Endothelial cell of umbilical vein (primary cell): ENCODE measurements at places on chromosomes 16 and 17.

DNA sequence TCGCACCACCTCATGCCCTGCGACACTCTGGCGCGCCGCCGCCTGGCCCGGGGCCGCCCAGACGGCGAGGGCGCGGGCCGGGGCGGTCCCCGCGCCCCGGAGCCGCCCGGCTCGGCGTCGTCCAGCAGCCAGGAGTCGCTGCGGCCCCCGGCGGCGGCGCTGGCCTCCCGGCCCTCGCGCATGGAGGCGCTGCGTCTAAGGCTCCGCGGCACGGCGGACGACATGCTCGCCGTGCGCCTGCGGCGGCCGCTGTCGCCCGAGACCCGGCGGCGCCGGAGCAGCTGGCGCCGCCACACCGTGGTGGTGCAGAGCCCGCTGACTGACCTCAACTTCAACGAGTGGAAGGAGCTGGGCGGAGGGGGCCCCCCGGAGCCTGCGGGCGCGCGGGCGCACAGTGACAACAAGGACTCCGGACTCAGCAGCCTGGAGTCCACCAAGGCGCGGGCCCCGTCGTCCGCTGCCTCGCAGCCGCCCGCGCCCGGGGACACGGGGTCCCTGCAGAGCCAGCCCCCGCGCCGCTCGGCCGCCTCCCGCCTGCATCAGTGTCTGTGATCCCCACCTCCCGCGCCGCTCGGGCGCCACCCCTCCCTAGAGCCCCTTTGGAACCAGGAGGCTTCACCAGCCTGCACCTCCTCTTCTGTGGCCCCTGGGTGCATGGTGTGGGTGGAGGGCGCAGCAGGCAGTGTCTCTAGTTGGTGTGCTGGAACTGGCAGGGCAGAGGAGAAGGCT lies 82.3 kb downstream of the ARHGAP23 start:
- DNase-seq, result no peak
- no peak overlapping the region for H3K4me3 ChIP-seq
- H3K36me3 ChIP-seq, result peaks cover 7% of the 10 kb centered on the region
- peaks cover 13% of the 10 kb centered on the region for H3K4me1 ChIP-seq
- no peak overlapping the region for H3K27ac ChIP-seq

DNA sequence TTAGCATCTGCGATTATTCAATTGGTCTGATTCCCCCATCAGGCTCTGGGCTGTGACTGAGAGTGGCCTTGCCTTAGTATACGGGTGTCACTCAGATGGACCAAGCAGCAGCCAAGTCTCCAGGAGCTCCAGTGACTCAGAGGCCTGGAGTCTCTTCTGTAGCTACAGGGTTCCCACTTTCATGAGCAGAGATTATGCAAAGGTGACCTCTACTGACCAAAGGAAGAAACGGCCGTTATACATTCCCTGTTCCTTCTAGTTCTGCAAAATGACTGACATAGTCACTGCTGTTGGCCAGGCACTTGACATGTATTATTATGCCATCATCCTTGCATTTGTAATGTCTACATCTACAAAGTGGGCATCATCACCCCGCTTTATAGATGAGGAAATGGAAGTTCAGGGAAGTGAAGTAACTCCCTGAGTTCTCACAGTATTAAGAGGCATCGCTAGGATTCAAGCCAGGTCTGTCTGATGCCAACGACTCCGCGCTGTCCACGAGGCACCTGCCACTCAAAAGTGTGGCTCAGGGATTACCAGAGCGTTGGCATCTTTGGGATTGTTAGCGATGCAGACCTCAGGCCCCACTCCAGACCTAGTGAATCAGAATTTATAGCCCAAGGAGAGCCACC lies 23.3 kb downstream of the SLC38A7 start:
- H3K4me1 ChIP-seq, result no peaks in the 10 kb centered on the region
- no peaks in the 10 kb centered on the region for H3K36me3 ChIP-seq
- no peak overlapping the region for H3K27ac ChIP-seq
- H3K27me3 ChIP-seq, result no peaks in the 10 kb centered on the region
- no peak overlapping the region for H3K4me3 ChIP-seq

DNA sequence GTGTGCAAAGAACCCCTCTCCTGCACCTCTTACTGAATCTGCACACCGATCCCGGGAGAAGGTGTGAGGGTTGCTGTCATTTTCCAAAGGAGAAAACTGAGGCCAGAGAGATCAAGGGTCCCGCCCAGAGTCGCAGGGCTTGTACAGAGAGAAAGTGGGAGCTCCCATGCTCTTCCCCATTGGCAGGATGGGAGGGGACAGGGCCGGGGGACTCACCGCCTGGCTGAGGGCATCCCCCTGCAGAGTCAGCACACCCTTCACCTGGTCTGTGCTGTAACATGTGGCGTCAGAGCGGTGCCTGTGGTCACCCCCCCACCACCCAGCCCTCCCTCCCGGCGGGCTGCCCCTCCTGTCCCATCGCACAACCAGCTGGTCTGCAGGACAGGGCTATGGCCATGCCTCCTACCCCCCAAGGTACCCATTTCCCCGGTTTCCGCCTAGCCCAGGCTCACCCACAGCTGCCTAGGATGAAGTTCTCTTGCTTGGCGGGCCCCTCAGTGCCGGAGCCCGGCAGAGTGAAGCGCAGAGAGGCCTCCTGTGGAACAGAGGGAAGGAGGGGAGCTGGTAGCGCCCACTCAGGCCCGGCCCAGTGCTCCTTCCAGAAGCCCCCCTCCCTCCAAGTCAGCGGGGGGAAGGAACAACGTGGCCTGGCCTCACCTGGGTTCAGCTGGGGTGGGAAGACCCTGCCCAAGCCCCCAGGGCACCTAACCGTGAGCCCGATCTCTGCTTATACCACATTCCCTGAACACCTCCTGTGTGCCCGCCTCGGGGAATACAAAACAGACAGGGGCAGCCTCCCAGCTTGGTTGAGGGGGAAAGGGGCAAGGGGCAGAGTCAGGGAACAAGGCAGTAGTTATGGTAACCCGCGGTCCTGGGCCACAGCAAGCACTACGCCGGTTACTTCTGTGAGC lies 1.1 kb downstream of the ROGDI start:
- H3K27me3 ChIP-seq, result no peaks in the 10 kb centered on the region
- H3K27ac ChIP-seq, result no peak overlapping the region
- peak overlapping the region; percentile 60 for H3K4me3 ChIP-seq
- H3K36me3 ChIP-seq, result peaks cover 2% of the 10 kb centered on the region
- no peak for DNase-seq

GRCh38 chr17:68011199-68011665 lies 15.0 kb upstream of the C17orf58 start:
- no peak overlapping the region for H3K4me3 ChIP-seq
- no peak overlapping the region for H3K27ac ChIP-seq
- H3K36me3 ChIP-seq, result no peaks in the 10 kb centered on the region
- H3K27me3 ChIP-seq, result peaks cover 5% of the 10 kb centered on the region

DNA sequence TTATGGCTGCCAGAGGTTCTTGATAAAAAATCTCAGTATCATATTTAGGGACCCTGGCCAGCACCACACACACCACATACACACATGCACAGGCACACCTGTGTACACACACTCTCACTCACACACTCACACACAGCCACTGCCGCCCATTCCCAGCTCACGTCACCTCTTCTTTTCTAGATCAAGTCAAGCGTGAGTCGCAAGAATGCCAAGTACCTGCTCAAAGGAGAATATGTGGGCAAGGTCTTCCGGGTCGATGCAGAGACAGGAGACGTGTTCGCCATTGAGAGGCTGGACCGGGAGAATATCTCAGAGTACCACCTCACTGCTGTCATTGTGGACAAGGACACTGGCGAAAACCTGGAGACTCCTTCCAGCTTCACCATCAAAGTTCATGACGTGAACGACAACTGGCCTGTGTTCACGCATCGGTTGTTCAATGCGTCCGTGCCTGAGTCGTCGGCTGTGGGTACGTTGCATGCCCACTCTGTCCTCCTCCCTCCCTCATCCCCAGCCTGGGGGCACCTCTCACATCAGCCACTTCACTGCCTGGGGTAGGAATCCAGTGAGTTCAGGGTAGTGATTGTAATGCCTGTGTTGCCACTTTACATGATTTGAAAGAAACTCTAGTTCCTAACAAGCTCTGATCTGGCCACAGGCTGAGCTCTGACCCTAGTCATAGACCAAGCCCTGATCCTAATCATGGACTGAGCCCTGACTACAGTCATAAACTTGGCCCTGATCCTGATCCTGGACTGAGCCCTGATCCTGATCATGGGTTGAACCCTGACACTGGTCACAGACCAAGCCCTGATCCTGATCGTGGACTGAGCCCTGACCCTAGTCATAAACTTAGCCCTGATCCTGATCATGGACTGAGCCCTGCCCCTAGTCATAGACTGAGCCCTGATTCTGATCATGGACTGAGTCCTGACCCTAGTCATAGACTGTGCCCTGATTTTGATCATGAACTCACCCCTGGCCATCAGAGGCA lies 20.4 kb downstream of the CDH5 start:
- H3K27me3 ChIP-seq, result no peaks in the 10 kb centered on the region
- H3K36me3 ChIP-seq, result peaks cover 57% of the 10 kb centered on the region
- H3K27ac ChIP-seq, result peak overlapping the region; percentile 4
- DNase-seq, result no peak
